Sigmoid colon (tissue), 7 donors: ENCODE measurements at places on chromosomes 2 and 18. TPM values are rescaled to one million over a fixed set of nuclear protein-coding genes. Genes with fewer than 3 reads are reported as not detected.

GRCh38 chr18:10247021-10247741 lies 207.3 kb upstream of the APCDD1 start:
- DNase-seq = no peak

LDLRAD4 gene
- 28.2 TPM for total RNA-seq

- peak; percentile 78 for DNase-seq
Observed at GRCh38 chr2:10454505-10454904, 6.4 kb upstream of the ODC1 start.

DNA sequence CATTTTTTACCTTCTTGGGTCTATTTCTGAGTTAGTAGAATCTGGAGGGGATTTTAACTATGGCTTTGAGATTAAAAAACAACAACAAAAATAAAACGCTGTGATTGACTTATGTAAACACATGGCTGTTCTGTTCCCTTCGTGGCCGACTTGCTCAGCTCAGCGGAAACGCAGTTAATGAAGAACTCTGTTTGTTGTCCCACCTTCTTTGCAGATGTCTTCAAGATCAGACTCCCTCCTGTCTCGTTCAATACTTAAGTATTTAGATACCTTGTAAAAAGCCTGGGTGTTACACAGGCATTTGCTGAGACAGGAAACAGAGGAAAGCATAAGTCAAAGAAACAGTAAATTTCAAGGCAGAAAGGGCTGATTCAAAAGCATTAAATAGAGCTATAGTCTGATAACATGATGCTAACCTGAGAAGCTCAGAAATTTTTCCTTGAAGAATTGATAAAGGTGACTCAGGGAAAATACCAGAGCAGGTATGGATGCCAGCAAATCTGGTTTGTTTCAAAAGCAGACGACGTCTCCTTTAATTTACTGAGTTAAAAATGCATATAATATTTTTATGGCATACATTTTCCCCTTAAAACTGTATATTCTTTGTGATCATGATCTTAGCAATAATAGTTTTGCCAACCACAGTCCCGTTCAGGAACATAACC lies 21.7 kb upstream of the POLI start:
- DNase-seq = no peak

DNA sequence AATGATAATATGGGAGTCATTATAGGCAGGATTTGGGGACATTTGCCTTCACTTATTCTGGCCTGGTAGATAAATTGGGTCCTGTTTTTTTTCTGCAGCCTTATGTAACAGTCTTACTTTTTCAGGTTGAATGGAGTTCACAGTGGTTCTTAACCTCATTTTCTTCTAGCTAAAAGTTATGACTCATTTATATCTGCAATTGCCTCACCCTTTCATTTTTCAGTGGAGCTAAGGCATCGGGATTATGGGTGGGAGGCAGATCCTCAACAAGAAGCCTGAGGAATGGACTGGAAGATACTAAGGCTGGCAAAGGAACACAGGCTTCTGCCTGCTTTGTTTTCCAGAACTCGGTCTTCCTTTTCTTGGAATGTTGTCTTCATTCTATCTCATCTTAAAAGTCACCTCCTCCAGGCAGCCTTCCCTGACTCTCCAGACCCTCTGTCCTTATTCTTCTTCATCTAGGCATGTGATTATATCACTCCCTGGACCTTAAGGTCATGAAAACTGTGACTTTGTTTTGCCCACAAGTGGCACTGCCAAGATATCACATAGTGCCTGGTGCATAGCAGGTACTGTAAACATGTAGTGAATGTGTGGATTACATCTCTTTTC lies 41.0 kb upstream of the ACSL3 start:
- no peak for DNase-seq

GPC1 gene
- total RNA-seq = 30.7 TPM

- DNase-seq = no peak
Observed at GRCh38 chr18:2641638-2642037, 13.9 kb upstream of the SMCHD1 start.

CCDC85A gene
- 3.6 TPM for total RNA-seq

DNA sequence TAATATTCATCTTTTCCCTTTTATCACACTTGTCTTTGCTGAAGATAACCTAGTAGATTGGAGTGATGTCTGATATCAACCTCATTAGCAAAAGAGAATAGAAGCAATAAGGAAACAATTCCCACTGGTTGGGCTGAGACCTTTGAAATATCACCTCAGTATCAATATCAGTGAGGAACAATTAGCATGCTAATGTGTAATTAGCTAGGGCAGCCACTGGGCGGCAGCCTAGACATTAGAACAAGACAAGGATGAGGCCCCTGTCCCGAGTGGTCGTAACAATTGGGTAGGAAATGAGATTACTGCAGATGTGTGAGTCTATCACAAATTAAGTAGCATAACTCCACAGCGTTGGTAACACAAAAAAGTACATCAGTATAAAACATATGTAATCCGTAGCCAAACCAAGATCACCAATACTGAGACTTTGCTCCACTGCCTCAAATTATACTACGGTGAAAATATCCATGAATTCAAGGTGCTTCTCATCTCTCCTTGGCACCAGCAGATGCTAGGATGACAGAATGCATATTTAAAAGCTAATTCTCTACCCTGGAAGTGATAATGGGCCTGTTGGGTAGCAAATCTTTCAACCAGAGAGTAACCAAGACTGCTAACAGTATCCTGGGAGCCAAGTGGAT lies 99.1 kb downstream of the ALPK2 start:
- no peak for DNase-seq

DNA sequence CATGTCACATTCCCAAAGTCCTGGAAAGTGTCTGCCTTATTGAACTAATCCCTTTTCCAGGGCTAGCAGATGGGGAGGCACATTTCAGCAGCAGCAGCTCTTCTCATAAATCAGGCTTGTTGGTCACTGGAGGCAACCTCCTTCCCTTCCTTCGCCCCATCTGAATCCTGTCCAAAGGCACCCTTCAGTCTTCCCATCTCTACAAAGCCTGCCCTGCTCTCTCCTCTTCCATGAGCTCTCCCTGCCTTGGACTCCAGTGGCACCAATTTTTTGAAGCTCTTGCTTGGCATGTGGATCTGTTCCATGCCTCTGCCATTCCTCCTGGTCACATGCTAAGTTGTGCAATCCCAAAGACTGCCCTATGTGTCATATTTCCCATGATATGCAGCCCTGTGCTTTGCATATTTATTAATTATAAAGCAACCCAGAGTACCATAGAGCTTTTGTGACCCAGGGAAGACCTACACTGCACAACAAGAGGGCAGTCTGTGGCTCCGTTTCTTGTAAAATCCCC lies 70.3 kb downstream of the ANTXR1 start:
- no peak for DNase-seq

DNA sequence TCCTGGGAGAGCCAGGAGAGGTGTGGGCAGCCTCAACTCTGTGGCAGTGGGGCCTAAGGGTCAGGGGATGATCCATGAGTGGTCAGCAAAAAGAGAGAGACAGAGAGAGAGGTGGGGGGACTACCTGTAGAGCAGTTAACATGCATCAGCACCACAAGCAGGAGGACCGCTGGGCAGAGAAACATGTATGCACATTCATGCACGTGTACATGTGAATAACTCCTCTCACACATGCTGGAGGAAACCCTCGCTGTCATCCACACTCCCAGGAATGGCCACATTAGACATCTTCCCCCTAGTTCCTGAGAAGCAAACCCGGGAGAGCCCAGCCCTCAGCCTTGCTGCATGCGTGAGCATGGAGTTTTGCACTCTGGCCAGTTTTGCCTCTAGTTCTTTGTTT lies 166.1 kb downstream of the SMAD7 start:
- peak; percentile 58 for DNase-seq
